ENCODE measurements at places on chromosomes 5 and 9.

GRCh38 chr9:137217276-137218211, 4.5 kb downstream of the RNF208 start:
- DNase-seq = no peak

- no peak for DNase-seq
Measured at GRCh38 chr9:214648-215493, at the start of gene DOCK8. DOCK8 (plus strand) TSS chr9:214865; CDS start chr9:214977, 112 bp downstream.

DNA sequence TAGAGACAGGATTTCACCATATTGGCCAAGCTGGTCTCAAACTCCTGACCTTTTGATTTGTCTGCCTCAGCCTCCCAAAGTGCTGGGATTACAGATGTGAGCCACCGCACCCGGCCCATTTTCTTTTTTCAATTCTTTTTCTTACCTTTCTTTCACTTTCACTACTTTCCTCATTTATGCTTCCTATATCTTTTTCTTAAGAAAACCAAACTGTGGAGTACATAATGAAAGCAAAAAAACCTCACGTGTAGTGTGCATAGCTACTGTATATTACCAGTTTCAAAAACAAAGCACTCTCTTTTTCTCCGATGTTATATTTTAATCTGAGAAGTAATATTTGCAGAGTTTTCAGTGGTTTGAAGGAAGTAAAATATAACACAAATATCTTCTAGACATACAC, 8.0 kb upstream of the CAST start:
- DNase-seq = no peak

GRCh38 chr9:33264003-33264472, 470 bp downstream of the BAG1 start:
- DNase-seq = no peak

GRCh38 chr9:113302792-113303418, at the start of gene RNF183:
RNF183 (minus strand) TSS chr9:113303376; CDS start chr9:113298184, 5,192 bp downstream.
- no peak for DNase-seq

All from keratinocyte (primary cell).